ENCODE measurements at places on chromosomes 7 and 10.

DNA sequence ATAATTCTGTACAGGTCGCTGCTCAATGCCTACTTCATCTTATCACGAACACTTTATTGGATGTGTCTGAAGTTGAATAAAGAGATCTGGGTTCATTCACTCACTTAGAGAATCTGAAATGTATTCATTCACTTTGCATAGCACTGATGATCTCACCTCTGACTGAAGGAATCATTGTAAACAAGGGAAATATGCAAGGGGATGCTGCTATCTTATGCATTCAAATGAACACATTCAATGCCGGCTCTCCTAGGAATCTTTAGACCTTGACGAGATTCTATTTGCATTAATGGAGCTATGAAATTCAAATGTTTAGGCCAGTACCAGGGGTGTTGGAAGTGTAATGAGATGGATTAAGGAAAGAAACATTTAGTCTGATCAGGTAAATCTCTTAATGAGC, 200.6 kb upstream of the COBL start:
- DNase-seq, result no peak

DNA sequence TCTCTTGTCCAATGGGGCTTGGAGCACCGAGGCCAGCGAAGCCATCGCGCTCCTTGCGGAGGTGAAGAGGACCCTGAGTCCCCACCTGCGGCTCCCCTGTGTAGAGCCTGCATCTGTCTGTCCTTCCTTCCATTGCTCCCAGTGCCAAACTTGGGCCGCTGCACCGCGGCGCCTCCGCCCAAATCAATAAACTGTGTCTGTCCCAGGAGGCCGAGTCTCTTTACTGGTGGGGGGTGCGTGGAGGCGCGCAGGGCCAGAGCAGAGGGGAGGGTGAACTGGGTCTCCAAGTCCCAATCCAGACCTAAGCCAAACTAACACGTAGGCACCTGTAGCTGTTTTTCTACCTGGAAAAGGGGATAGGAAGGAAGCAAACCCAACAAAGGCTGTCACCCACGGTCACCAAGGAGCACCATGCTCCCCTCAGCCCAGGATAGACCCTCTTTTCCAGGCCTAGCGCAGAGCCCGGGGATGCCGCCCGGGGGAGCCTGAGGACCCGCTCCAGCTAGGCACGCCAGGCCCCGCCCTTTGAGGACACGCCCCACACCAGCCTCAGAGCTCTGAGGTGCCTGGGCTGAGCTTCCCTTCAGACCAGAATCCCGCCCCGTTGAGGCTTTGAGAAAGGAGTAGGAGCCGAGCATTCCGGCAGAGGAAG, 1.2 kb upstream of the CHAT start:
- no peak for DNase-seq

GRCh38 chr7:101635484-101635883, 6.4 kb upstream of the MYL10 start:
- no peak for DNase-seq

GRCh38 chr10:79133416-79133815, 64.7 kb downstream of the ZMIZ1 start:
- no peak for DNase-seq

DNA sequence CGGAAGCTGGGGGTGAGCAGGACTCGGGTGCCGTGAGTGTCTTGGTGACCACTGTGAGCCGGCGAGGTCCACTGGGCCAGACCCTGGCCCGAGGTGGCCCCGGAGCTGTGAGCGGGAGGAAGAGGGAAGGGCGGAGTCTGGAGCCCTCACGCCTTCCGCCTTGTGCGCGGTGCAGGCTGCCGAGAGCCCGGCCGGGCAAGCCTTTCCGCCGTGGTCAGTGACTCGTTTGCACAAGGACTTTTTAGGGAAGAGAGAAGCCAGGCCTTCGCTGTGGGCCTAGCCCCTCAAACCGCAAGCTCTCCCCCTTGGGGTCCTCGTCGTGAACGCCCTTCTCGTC, 40.9 kb upstream of the ZNF32 start:
- no peak for DNase-seq

DNA sequence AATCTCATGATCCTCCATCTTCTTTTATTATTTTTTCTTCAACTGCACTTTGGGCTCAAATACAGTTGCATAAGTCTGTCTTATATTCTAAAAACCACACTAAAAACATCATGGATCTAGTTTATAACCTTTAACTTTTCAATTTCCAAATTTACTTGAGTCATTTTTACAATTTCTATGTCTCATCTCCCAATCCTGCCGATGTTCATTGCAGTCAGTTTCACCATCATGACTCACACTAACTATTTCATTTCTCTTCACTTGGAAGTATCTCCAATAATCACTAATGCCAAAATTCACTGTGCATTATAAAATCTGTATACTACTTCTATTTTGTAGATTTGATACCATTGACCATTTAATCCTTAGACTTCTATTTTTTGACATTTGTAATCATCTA, 806.9 kb upstream of the SORCS1 start:
- DNase-seq, result no peak

DNA sequence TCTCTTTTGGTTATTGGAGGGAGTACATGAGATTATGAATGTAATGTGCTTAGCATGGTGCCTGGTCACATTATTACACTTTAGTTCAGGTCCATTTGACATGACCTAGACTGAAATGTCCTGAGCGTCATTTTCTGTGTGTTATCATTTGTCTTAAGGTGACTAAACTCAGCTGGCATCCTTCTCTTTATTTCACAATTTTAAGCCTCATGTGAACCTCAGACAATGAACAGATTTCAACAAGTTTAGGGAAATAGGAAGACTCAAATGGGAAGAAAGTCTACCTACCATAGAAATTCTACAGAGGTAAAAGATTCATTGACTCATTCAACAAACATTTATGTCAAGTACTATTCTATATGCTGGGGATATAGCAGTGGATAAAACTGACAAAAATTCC, 70.2 kb upstream of the EXOC6 start:
- no peak for DNase-seq

- DNase-seq, result no peak
Observed at GRCh38 chr7:66886152-66886551, 34.9 kb upstream of the TMEM248 start.

- DNase-seq, result no peak
Observed at GRCh38 chr7:146764458-146764857, 647.9 kb downstream of the CNTNAP2 start.

DNA sequence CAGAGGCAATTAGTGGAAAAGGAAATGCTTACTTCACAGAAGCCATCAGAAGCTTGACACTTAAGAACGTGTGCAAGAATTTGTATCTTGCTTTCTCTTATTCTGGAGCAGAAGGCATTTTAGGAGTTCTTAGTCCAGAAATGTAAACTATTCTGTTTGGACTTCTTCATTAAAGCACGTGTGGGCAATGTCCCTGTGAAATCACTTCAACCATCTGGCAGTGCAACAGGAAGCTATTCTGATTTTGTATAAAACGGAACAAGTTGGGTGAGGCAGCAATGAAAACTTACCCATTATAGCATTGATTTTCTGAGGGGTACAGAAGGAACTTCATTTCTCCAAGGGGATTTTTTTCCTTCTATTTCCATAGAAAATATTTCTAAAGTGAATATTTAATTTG, 21.3 kb upstream of the ARHGAP21 start:
- DNase-seq, result no peak

GRCh38 chr10:4456279-4456678, 369.7 kb upstream of the AKR1E2 start:
- no peak for DNase-seq

DNA sequence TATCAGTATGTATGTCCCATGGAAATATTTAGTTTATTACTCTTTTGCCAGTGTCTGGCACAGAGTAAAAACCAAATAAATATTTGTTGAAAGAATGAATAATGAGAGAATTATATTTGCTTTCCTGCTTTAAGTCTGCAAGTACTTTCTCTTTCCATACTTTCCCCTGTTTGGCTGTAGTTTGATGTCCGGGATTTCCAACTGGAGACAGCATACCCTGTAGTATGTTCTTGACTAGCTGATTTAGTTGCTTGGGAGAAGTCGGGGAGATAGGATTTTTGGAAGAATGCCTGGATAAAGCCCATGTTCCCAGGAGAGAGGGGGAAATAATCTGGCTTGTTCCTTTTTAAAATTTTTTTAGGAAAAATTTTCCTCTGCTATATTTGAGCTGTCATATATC, 516.1 kb downstream of the CCSER2 start:
- DNase-seq, result no peak

GRCh38 chr10:15943426-15943825, 83.1 kb upstream of the MINDY3 start:
- no peak for DNase-seq

GRCh38 chr7:114901771-114902170, 20.1 kb upstream of the MDFIC start:
- no peak for DNase-seq

DNA sequence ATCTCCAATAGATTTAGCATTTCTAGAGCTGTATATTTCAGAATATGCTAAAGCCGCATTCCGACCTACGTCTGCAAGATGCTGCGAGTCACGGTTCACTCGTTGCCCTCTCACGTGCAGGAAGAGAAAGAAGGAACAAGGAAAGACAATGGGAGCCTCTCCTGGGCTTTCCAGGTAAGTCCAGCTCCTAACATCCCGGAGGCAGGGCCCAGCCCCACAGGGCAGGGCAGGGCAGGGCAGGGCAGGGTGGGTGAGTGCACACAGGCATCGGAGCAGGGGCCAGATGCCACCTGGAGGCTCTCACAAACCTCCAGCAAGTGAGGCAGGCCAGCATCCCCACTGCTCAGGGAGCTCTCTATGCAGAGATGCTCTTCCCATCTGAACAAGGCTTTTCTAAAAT, 50.8 kb downstream of the VOPP1 start:
- DNase-seq, result no peak

DNA sequence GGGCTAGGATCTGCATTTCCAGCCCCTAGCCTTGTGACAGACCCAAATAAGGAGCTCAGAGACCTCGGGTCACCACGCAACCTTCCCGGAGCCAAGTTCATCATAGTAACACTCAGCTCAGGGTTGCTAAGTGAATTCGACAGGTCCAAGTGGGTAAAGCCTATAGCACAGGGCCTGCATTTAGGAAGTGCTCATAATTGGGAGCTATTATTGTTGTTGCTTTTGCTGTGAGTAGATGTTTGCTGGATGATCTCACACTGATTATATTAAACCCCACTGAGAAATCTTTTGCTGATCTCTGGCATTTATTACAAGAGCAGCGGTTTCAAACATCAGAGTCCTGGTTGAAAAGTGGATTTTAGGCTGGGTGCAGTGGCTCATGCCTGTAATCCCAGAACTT, 20.3 kb upstream of the SAR1A start:
- DNase-seq, result no peak

- DNase-seq, result no peak
Observed at GRCh38 chr7:35758421-35758820, 42.4 kb upstream of the SEPTIN7 start.

DNA sequence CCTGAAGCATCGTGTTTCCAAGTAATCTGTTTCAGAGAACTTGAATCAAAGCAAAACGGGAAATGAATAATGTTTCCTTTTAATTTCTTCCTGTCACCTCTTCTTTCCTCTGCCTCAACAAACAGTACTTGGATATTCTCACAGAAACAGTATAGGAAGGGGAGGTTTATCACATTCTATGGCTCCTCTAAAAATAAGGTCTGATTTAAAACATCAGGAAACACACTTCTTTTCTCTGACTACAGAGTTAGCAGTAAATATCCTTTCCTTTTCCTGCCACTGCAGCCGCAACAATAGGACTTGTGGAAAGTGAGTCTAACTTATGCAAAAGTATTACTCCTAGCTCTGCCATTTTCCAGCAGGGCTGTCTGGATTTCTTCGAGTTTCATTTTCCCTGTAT, 62.3 kb downstream of the CH25H start:
- no peak for DNase-seq

GRCh38 chr10:14736600-14737081, 38.1 kb downstream of the FAM107B start:
- DNase-seq, result no peak

- no peak for DNase-seq
Observed at GRCh38 chr10:1377740-1378397, 321.7 kb downstream of the WDR37 start.

DNA sequence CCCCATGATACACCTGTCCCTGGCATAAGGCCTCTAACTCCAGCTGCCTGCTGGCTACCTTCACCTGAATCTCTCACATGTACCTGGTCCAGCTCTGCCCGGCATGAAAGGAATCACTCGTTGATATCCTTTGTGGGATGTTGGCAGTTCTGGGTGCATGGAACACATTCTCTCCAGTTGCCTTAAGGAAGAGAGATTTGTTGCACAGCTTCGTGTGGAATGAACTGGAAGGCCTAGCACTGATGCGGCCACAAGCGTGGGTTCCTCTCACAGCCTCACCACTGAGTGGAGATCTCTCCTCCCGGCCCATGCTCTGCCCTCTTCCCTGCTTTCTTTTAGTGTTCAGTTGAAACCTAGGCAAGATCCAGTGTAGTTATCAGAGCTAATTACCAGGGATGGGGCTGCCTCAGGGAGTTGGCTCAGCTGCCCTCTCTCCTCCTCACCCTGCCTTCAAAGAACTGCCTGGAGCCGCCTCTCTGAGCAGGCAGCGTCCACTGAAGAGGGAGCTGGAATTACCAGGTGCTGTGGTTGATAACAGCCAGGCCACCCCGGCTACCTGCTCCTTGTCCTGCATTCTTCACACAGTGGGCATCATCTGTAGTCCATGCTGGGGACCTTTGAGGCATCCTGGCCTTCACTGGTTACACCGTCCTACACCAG, 194.3 kb downstream of the CCDC3 start:
- no peak for DNase-seq

DNA sequence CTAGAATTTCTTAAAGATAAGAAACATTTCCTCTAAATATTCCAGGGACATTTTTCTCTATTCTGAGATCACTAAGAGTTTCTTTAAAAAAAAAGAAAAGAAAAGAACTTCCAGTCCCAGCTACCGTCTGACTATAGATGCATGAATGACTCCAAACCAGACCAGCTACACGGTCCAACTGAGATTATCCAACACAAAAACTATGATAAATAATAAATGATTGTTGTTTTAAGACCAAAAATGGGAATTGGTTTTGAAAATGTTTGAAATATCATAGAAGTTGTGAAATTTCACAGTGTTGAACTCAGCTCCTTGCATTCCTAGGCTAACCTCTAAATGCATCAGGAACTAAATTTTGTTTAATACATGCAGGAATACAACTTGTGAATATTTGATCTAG, 1619.6 kb upstream of the LRRTM3 start:
- no peak for DNase-seq

- no peak for DNase-seq
Observed at GRCh38 chr7:39910108-39910869, 39.8 kb upstream of the CDK13 start.

GRCh38 chr10:26269754-26270153, 53.2 kb downstream of the GAD2 start:
- peak; percentile 28 for DNase-seq

- DNase-seq, result no peak
Observed at GRCh38 chr10:6140141-6140841, 51.5 kb downstream of the RBM17 start.

- DNase-seq, result no peak
Observed at GRCh38 chr10:71434760-71435394, 38.2 kb downstream of the CDH23 start.
